ENCODE measurements at places on chromosomes 12 and 14.

DNA sequence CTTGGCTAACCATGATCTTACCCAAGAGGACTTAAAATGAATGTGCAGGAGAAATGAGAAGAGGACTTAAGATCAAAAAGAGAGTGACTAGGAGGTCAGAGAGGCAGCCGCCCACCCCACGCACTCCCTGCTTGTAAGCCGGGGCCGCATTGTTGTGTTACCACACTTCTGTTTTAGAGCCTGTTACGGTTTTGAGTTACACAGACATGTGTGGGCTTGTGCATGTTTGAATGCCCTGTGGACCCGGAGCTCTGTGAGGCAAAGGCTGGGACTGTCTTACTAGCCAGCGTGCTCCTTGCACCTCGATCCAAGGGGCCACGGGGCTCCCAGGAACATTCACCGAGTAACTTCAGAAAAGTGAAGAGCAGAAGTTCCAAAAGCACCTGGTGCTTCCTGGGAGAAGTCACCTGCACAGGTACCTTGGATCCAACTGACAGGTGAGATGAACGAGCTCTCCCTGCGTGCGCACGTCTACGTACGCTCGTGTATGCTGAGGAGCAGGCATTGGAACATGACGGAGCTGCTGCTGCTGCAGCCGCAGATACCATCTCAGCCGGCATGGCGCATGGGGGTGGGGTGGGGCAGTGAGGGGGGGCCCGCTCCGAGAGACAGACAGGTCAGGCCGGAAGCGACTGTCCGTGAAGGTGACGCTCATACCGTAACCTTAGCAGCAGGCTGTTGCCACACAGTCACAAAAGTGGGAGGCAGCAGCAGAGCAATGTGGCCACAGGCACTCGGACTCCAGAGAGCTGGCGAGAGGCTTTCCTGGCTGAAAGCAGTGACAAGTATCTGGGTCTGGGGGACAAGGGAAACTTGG is 23.7 kb downstream of the SFSWAP start:
- no peak for DNase-seq

- DNase-seq: no peak
Measured at GRCh38 chr12:117067638-117068037, 31.6 kb downstream of the TESC start.

DNA sequence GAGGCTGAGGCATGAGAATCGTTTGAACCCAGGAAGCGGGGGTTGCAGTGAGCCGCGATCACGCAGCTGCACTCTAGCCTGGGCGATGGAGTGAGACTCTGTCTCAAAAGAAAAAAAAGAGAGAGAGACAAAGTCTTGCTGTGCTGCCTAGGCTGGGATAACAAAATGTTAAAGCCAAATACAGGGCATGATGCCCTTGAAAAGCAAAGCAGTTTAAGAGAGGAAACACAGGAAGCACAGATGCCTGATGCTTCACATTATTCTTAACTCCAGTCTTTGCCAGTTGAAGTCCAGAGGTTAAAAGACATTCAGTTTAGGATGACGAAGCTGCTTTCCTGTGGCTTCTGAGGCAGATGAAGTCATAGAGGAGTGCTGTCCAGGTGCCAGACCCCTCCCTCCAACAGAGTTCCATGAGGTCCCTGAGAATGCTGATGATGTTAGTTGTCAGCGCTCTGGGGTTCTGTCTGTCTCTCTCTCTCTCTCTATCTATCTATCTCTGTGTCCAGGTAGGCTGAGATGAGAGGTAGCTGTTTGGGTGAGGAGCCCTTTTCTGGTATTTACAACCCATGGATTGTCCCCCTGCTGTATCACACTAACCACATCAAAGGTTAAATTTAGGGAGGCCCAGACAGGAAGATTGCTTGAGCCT is 4.9 kb upstream of the MRPL52 start:
- peak; percentile 93 for DNase-seq

- DNase-seq: no peak
Measured at GRCh38 chr12:57404966-57405640, 25.7 kb downstream of the R3HDM2 start.

DNA sequence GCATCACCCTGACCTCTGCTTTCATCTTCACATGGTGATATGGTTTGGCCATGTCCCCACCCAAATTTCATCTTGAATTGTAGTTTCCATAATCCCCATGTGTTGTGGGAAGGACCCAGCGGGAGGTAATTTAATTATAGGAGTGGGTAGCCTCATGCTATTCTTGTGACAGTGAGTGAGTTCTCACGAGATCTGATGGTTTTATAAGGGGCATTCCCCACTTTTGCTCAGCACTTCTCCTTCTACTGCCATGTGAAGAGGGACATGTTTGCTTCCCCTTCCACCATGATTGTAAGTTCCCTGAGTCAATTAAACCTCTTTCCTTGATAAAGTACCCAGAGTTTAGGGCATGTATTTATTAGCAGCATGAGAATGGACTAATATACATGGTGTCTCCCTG is 38.2 kb downstream of the TMBIM6 start:
- no peak for DNase-seq

- peak; percentile 91 for DNase-seq
Measured at GRCh38 chr14:72457641-72458040, 436.3 kb downstream of the DPF3 start.

DNA sequence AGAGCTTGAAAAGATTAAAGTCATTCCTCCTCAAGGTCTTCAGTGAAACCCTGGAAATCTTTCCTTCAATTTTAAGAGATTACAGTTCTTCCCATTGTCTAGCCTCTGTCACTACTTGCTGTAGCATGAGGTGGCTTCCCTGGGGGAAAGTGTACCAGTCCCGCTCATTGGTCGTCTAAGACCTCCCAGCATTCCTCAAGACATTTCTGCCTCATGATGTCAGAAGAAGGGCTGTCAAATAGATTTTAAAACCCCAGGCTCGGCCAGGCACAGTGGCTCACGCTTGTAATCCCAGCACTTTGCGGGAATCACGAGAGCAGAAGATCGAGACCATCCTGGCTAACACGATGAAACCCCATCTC is 46.7 kb downstream of the SMUG1 start:
- DNase-seq: peak; percentile 84

DNA sequence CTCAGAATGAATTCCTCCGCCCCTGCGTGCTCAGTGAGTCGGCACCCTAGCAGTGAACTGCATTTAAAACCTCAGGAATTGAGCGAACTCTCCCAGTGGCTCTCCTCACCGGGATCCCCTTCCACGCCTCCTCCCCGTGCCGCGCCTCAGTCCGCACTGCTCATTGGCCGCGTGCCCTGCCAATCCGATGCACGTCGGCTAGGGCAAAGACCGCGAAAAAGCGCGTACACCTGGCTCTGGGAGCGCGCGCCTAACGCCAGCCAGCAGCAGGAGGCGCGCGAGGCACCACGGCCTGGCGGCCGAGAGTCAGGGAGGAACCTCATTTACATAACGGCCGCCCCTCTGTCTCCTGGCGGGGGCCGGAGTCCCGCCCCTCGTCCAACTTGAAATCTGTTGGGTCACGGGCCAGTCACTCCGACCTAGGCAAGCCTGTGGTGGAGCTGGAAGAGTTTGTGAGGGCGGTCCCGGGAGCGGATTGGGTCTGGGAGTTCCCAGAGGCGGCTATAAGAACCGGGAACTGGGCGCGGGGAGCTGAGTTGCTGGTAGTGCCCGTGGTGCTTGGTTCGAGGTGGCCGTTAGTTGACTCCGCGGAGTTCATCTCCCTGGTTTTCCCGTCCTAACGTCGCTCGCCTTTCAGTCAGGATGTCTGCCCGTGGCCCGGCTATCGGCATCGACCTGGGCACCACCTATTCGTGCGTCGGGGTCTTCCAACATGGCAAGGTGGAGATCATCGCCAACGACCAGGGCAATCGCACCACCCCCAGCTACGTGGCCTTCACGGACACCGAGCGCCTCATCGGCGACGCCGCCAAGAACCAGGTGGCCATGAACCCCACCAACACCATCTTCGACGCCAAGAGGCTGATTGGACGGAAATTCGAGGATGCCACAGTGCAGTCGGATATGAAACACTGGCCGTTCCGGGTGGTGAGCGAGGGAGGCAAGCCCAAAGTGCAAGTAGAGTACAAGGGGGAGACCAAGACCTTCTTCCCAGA is at the start of gene HSPA2:
Gene HSPA2, plus strand, starts transcription at position 534 of the 995 bp plus-strand sequence. Its CDS starts 109 bp downstream, at position 643.
- peak; percentile 99 for DNase-seq

- DNase-seq: no peak
Measured at GRCh38 chr12:11182529-11182928, 4.2 kb downstream of the TAS2R42 start.

- DNase-seq: peak; percentile 31
Measured at GRCh38 chr12:104707194-104707593, 250.4 kb downstream of the CHST11 start.
